Activated CD8-positive, alpha-beta memory T cell treated with anti-CD3 and anti-CD28 coated beads for 4 hours (primary cell): ENCODE measurements at places on chromosomes 1 and 21.

- DNase-seq: no peak
Measured at GRCh38 chr1:20829531-20829930, 42.4 kb upstream of the HP1BP3 start.

DNA sequence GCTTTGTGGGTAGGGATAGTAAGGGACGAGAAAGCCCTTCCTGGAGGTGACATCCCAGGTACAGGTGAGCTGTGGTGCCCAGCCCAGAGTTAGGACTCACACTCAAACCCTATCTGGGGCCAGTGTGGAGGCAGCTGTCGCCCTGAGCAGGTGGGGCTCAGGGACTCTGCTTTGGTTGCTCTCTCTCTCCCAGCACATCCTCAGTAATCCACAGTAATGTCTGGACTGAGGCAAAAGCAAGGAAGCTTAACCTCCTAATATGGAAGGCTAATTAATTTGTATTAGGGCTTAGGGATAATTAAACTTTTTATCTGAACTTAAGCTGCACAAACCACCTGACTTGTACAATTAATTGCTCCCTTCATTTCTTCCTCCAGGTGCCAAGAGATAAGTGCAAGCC lies 38.2 kb downstream of the DDX20 start:
- DNase-seq: no peak

- DNase-seq: no peak
Measured at GRCh38 chr1:113663165-113663951, 95.9 kb downstream of the PHTF1 start.

GRCh38 chr1:5189384-5189783 lies 535.0 kb downstream of the AJAP1 start:
- no peak for DNase-seq
